ENCODE measurements at places on chromosomes 3 and 15.

- peak; percentile 82 for DNase-seq
Observed at GRCh38 chr3:153244961-153245360, 82.9 kb downstream of the RAP2B start.

- no peak for DNase-seq
Observed at GRCh38 chr3:21049334-21050062, 701.5 kb downstream of the ZNF385D start.

DNA sequence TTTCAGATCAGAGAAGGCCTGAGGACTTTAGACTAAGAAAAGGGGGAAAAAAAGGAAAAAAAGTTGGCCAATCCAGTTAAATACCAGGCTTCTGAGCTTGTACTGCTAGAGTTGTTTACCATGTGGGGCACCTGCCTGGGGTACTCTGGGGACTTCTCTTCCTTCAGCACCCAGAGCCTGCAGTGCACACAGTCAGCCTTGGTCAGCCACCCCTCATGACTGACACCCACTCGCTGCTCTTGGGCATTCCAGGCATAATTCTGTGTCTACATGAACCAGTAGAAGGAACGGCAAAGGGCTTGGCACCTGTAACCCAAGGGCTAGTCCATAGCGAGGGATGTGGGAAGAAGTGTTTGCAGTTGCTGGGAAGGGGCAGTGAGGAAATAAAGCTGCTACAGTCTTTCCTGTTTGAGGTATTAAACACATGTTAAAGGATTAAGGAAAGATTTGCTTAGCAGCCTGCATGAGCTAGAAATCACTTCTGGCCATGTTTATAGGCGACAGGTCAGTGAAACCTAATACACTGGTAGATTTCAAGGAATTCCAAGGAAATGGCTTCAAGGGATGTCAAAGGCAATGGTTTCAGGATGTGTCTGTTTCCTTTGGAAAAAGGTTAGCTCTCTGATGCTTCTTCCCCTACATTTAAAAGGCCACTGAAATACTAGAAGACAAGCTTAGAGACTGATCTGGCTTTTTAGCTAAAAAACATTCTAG, 232.5 kb downstream of the CHST2 start:
- peak; percentile 10 for DNase-seq

GRCh38 chr3:155745795-155746550, 1.1 kb upstream of the PLCH1 start:
- DNase-seq = no peak

GRCh38 chr3:8882171-8882593, 81.1 kb downstream of the RAD18 start:
- no peak for DNase-seq

GRCh38 chr3:158753854-158754253, 21.6 kb upstream of the RARRES1 start:
- DNase-seq = peak; percentile 25

DNA sequence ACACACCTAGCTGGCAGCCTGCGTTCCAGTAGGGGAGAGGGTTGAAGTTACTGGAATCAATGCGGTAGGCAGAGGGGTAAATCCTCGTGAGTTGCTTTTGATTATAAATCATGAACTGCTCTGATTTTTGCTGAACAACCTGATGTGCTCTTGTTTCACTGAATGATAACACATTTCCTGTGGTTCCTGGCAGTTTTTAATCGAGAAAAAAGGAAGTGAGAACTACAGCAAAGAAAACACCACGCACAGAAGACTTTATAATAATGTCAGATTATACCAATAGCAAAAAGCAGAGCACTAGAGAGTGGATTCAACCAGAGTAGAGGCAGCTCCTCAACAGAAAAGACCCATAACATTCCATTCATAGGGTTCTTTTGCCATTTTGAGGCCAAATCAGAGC, 200.8 kb upstream of the STRIT1 start:
- no peak for DNase-seq

DNA sequence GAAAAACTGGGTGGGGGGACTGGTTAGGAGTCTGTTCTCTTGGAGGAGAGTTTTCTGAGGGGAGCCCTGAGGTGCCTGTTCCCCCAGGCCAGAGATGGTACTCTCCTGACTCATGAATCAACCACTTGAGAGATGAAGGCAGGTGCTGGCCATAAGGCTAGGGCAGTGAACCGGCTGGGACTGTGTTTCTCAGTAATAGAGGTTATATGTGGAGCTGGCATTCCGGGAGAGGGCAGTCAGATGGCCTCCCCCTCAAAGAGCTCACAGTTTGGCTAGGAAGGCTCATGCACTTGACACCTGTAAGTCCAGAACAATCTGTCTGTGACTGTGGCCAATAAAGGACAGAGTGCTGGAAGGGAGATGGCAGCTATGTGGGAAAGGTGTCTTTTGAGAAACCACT, 10.0 kb upstream of the SCN10A start:
- DNase-seq = no peak

- DNase-seq = no peak
Observed at GRCh38 chr3:195868336-195868865, 40.0 kb downstream of the TNK2 start.

GRCh38 chr3:11088831-11089230, 65.5 kb upstream of the HRH1 start:
- peak; percentile 43 for DNase-seq

DNA sequence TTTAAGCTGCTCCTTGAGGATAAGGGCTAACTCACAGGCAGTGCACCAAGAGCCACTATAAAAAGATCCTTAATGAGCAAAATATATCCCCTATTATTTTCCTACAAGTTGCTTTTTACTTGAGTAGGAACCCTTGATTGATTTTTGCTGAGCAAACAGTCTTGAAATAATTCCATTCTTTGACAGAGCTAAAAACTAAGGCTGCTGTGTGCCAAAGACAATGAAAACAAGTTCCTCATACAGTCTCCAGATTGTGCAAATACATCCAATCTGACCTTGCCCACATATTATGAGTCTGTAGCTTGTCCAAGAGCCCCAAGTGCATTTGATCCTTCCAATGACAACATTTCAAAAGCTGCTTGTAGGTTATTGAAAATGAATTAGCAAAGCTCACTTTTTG, 15.0 kb downstream of the PRKAR2A start:
- DNase-seq = peak; percentile 43

DNA sequence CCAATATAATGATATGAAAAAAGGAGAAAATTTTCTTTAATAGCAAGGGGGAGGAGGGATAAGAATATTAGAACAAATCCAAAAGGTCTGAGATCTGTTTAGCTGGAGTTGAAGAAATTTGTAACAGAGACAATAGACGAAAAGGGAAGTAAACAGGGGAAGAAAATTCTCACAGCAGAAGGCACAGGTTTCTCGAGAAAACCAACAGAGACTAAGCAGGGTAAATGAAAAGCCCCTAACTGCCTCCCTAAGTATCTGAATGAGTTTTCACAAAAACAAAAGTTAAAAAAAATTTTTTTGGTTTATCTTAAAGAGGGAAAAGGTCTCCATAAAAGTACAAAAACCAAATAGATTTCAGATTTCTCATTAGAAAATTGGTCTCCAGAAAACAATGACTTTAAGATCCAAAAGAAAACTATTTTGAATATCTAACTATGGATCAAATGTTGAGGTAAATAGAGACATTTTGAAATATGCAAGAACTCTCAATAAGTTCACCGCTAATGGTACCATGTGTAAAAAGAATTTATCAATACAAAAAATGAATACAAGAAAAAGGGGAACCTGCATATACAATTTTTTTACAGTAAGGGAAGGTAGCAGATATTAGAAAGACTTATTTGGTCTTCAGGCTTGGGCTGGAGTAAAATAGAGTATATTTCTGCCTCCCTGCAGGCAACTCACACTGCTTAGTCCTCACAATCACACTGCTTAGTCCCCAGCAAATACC, 23.9 kb upstream of the NEK10 start:
- no peak for DNase-seq

DNA sequence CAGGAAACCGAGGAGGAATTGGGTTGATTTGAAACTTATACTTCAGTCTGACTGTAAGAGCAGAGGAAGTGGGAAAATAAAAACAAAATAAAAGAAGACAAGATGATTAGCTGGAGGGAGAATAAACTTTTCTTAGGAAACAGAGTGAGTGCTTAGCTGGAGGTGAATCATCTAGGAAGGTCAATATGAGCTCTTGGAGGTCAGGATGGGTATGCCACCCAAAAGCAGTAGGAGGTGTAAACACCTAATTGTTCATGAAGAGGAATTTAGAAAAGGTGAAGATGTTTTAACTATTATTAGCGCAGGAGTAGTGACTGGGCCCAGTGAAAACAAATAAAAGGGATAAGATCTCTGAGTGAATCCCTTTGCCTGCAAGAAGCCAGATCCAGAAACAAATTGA, 39.9 kb upstream of the ARL14 start:
- no peak for DNase-seq

DNA sequence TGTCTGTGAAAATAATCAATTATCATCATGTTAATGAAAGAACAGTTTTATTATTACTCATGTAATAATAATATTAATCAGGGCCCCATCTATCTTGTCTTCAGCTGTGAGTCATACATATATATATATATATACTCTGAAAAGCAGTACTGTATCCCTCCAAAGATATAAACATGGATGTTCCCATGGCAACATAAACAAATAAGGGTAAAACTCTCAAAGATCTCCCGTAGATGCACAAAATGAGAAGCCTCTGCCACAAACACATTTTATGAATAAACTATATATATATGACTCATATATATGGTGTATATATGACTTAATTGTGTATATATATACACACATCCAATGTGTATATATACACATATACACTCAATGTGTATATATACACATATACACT, 163.8 kb upstream of the ARHGEF26 start:
- no peak for DNase-seq

GRCh38 chr3:69460034-69460433, 74.1 kb upstream of the FRMD4B start:
- DNase-seq = no peak

DNA sequence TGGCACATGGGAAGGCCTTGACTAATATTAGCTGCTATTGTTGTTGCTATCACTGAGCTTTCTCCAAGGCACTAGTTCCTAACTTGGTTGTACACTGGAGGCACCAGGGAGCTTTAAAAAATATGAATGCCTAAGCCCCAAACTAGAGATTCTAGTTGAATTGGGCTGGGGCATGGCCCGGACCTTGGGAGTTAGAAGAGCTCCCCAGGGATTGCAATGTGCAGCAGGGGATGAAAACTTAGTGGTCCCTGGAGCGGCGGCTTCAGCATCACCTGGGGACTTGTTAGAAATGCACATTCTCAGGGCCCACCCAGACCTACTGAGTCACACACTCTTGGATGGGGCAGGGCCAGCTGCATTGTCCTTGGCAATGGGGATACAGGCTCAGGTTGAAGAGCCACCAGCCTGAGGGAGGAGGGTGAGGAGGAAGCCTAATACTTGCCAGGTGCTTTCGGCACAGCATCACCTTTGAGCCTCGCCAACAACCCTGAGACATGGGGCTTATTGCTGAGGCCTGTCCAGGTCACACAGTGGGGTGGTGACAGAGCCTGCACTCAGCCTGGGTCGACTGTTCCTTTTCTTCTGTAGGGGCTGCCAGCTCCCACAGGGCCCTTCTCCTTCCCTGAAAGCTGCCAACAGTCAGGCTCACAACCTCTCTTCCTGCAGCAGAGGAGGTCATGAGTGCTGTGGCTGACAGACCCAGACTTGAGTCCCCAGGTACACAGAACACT, 84.5 kb downstream of the ATP2B2 start:
- no peak for DNase-seq

DNA sequence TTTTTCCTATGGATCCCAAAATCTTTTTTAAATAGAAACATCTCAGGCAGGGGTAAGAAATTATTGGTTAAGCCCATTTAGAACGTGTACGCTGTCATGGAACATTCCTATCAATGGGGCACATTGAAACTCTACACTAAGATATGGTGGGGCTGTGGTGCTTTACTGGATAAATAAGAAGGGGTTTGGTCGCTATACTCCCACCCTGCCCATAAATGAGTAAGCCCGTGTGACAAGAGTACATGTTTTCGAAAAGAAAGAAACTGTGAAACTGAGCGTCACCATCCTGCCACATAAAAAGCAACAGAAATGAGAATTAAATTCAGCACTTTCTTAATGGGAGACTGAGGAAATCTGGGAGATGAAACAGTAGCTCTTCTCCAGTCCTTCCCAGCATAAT, 929.7 kb upstream of the CFAP20DC start:
- DNase-seq = no peak

- DNase-seq = peak; percentile 90
Observed at GRCh38 chr3:149781211-149781610, 11.1 kb downstream of the ANKUB1 start.

DNA sequence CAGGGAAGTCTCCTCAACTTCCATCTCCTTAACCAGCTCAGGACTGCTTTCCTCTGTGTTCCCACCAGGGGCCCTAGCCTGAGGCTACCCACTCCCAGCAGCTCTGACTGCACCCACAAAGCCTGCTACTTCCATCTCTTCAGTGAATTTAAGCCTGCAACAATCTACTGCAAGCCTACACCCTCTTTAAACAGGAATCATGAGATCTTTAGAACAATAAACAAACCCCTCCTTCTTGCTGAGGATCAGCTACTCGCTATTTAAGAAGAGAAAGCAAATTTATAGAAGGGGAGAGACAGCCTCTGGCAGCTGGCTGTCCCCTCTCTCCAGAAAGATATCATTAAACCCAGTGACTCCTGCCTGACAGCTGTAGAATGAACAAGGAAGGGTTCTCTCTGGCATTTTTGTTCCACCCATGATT, 51.9 kb downstream of the ARHGAP31 start:
- no peak for DNase-seq

DNA sequence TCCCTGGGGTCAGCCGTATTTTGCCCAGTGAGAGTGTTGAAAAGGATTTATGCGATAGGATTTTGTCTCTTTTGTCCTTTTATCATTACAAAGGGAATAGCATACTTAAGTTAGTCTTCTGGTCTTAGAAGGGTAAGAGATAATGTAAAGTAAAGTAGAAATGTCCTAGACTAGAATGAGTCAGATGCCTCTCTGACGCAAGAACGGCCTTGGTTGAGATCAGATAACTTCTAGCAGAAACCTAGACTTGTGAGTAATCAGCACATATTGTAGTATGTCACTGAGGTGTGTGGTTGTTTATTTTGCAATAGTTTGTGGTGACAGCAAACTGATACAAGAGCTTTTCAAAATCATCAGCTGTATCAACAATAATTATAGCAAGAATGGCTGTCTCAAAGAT, 866.1 kb downstream of the NSUN3 start:
- DNase-seq = peak; percentile 10

GRCh38 chr15:98874773-98875172, 132.8 kb downstream of the PGPEP1L start:
- peak; percentile 19 for DNase-seq

DNA sequence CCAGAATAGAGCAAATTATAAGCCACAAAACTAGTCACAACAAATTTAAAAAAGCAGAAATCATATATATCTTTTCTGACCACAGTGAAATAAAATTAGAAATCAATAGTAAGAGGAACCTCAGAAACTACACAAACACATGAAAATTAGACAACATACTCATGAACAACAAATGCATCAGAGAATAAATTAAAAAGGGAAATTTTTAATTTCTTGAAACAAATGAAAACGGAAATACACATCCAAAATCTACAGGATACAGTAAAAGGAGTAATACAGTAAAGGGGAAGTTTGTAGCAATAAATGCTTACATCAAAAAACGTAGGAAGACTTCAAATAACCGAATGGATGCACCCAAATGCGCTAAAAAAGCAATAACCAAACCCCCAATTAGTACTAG, 19.2 kb downstream of the NME9 start:
- DNase-seq = no peak

- no peak for DNase-seq
Observed at GRCh38 chr3:89649431-89649830, 542.0 kb downstream of the EPHA3 start.

GRCh38 chr15:77772641-77773402, 140.1 kb upstream of the LINGO1 start:
- no peak for DNase-seq

GRCh38 chr15:42287931-42288330, 14.7 kb upstream of the TMEM87A start:
- no peak for DNase-seq

GRCh38 chr3:78724859-78725258, 1042.9 kb downstream of the ROBO1 start:
- DNase-seq = no peak

Measured in inflammatory macrophage treated with lipopolysaccharide for 4 hours (primary cell).